ENCODE measurements at places on chromosomes 6 and 20. TPM values are rescaled to one million over a fixed set of nuclear protein-coding genes. Genes with fewer than 3 reads are reported as not detected.

Gene RIMS1
- total RNA-seq, result not detected

Gene DEFB132
- total RNA-seq, result not detected

Gene SLC17A1
- not detected for total RNA-seq

Gene C2
- total RNA-seq, result not detected

Gene NRSN1
- not detected for total RNA-seq

Gene SNAP91
- not detected for total RNA-seq

Gene DNMT3B
- 0.34 TPM for total RNA-seq

Gene HLA-DQB1
- 15.7 TPM for total RNA-seq

Gene BIRC7
- not detected for total RNA-seq

Gene FUT9
- total RNA-seq, result not detected

Gene PROKR2
- not detected for total RNA-seq

Gene ERVFRD-1
- not detected for total RNA-seq

Gene HLA-E
- total RNA-seq, result 1,494 TPM

Gene PTCHD4
- total RNA-seq, result not detected

Gene PI3
- not detected for total RNA-seq

Gene PSORS1C2
- not detected for total RNA-seq

Gene PPARD
- 25.0 TPM for total RNA-seq

Gene KIF25
- total RNA-seq, result not detected

Gene C6orf163
- 2.4 TPM for total RNA-seq

Gene FAM83B
- not detected for total RNA-seq

Gene PHF10
- total RNA-seq, result 67.1 TPM

Gene PXT1
- 0.60 TPM for total RNA-seq

Gene TREML4
- not detected for total RNA-seq
